Temporal lobe (tissue), 4 donors: ENCODE measurements at places on chromosomes 6 and 20. TPM values are rescaled to one million over a fixed set of nuclear protein-coding genes. Genes with fewer than 3 reads are reported as not detected.

TRIM10 gene
- total RNA-seq: 0.25 TPM

GTSF1L gene
- not detected for total RNA-seq

PRPH2 gene
- total RNA-seq: 3.4 TPM

RAET1G gene
- total RNA-seq: 0.25 TPM

HLA-DOB gene
- not detected for total RNA-seq

ULBP3 gene
- total RNA-seq: 8.4 TPM

LY6G6F gene
- not detected for total RNA-seq

RTN4IP1 gene
- 6.9 TPM for total RNA-seq

RIPOR2 gene
- total RNA-seq: 21.4 TPM

MUCL3 gene
- total RNA-seq: not detected

CSNK2A1 gene
- 143 TPM for total RNA-seq

TTPAL gene
- 8.6 TPM for total RNA-seq

OPN5 gene
- not detected for total RNA-seq

PLA2G7 gene
- 1.5 TPM for total RNA-seq

DLL1 gene
- 9.1 TPM for total RNA-seq

SLC35D3 gene
- total RNA-seq: 0.25 TPM

MAS1 gene
- total RNA-seq: 0.25 TPM

FAM184A gene
- total RNA-seq: 29.7 TPM

CAGE1 gene
- total RNA-seq: not detected

POM121L2 gene
- not detected for total RNA-seq

CLPSL2 gene
- not detected for total RNA-seq
